Glomerular endothelial cell (primary cell): ENCODE measurements at places on chromosomes 3 and 15. TPM values are rescaled to one million over a fixed set of nuclear protein-coding genes. Genes with fewer than 3 reads are reported as not detected.

Gene ARNT2
- total RNA-seq: 1.3 and 2.5 TPM in 2 replicates

Gene CCR8
- total RNA-seq: not detected in 2 replicates

Gene CNTN6
- total RNA-seq: 0.05 TPM in 1 of 2 replicates, not detected in the other

Gene GOLGA8G
- not detected in 2 replicates for total RNA-seq

Gene PFN2
- total RNA-seq: 76.2 and 94.9 TPM in 2 replicates

Gene MUC4
- 0.12 TPM in 1 of 2 replicates, not detected in the other for total RNA-seq

Gene LYZL4
- not detected in 2 replicates for total RNA-seq

Gene CLRN1
- not detected in 2 replicates for total RNA-seq

Gene HEG1
- total RNA-seq: 45.7 and 104 TPM in 2 replicates

Gene HRG
- total RNA-seq: not detected in 2 replicates

Gene CEP152
- 3.7 and 3.9 TPM in 2 replicates for total RNA-seq

Gene SPSB4
- 0.53 TPM in 1 of 2 replicates, not detected in the other for total RNA-seq

Gene TNFSF10
- 33.2 and 74.6 TPM in 2 replicates for total RNA-seq

Gene C3orf49
- total RNA-seq: not detected in 2 replicates

Gene FANCD2OS
- not detected in 2 replicates for total RNA-seq

Gene IL5RA
- not detected in 2 replicates for total RNA-seq

Gene ANKRD34C
- total RNA-seq: not detected in 2 replicates

Gene DNAJC13
- 40.8 and 49.9 TPM in 2 replicates for total RNA-seq

Gene C3orf18
- total RNA-seq: 4.2 and 4.8 TPM in 2 replicates

Gene GASK1A
- total RNA-seq: not detected in 2 replicates

Gene ITIH4
- total RNA-seq: 0.29 TPM in 1 of 2 replicates, not detected in the other

Gene NCK1
- 58.7 and 83.4 TPM in 2 replicates for total RNA-seq

Gene WNT5A
- 33.8 and 44.6 TPM in 2 replicates for total RNA-seq

Gene GPX1
- total RNA-seq: 607 and 731 TPM in 2 replicates

Gene FBN1
- 133 and 171 TPM in 2 replicates for total RNA-seq

Gene ZNF619
- total RNA-seq: 3.6 and 4.4 TPM in 2 replicates

Gene IL17RB
- total RNA-seq: not detected in 2 replicates

Gene MED12L
- 0.05 and 0.29 TPM in 2 replicates for total RNA-seq

Gene B3GALNT1
- 9.2 and 10.6 TPM in 2 replicates for total RNA-seq

Gene CPNE9
- total RNA-seq: not detected in 2 replicates

Gene HTR3E
- total RNA-seq: not detected in 2 replicates

Gene CHRNA5
- total RNA-seq: 1.6 and 2.5 TPM in 2 replicates

Gene CDC25A
- 2.7 and 9.7 TPM in 2 replicates for total RNA-seq

Gene CCDC71
- 40.8 and 41.9 TPM in 2 replicates for total RNA-seq

Gene LRRC31
- total RNA-seq: not detected in 2 replicates

Gene CSTA
- total RNA-seq: not detected in 2 replicates

Gene NFKBIZ
- total RNA-seq: 32.5 and 35.4 TPM in 2 replicates

Gene ST3GAL6
- 7.5 and 13.2 TPM in 2 replicates for total RNA-seq

Gene THSD4
- 110 and 134 TPM in 2 replicates for total RNA-seq

Gene NSMCE3
- total RNA-seq: 12.0 and 12.7 TPM in 2 replicates

Gene SLC6A11
- total RNA-seq: not detected in 2 replicates

Gene GABRA5
- not detected in 2 replicates for total RNA-seq

Gene ZNF385D
- 2.2 and 3.7 TPM in 2 replicates for total RNA-seq

Gene PSMD6
- 81.2 and 86.7 TPM in 2 replicates for total RNA-seq

Gene HCLS1
- total RNA-seq: 69.1 and 77.3 TPM in 2 replicates

Gene SAMD7
- not detected in 2 replicates for total RNA-seq

Gene RLBP1
- not detected in 2 replicates for total RNA-seq

Gene RTP1
- not detected in 2 replicates for total RNA-seq

Gene SNX22
- total RNA-seq: 0.64 TPM in 1 of 2 replicates, not detected in the other

Gene DPPA4
- total RNA-seq: 0.92 TPM in 1 of 2 replicates, not detected in the other

Gene EXD1
- total RNA-seq: 0.53 TPM in 1 of 2 replicates, not detected in the other

Gene GOLGA8M
- total RNA-seq: 0.39 and 2.3 TPM in 2 replicates

Gene SEC11A
- total RNA-seq: 138 and 173 TPM in 2 replicates
